ENCODE measurements at places on chromosomes 11 and 22.

- no peak for DNase-seq
Measured at GRCh38 chr11:107606141-107606540, 15.2 kb downstream of the ELMOD1 start.

DNA sequence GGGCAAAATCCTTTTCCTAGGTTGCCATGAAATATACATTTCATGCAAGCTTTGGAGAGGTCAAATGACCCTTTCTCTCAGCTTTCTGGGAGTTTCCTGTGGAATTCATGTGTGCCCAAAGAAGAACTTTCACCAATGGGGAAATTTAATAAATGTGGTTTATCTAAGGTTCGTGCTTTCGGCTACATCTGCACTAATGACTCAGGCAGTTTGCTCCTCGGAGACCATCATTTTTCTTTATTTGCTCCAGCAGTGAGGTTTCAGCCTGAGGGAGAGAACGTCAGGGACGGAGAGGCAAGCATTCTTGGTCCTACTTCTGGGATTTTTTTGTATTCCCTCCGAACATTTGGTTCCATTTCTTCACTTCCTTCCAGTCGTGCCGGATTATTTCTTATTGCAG, 85.2 kb downstream of the FLI1 start:
- no peak for DNase-seq

GRCh38 chr22:37511395-37512104, 7.7 kb downstream of the CARD10 start:
- no peak for DNase-seq

DNA sequence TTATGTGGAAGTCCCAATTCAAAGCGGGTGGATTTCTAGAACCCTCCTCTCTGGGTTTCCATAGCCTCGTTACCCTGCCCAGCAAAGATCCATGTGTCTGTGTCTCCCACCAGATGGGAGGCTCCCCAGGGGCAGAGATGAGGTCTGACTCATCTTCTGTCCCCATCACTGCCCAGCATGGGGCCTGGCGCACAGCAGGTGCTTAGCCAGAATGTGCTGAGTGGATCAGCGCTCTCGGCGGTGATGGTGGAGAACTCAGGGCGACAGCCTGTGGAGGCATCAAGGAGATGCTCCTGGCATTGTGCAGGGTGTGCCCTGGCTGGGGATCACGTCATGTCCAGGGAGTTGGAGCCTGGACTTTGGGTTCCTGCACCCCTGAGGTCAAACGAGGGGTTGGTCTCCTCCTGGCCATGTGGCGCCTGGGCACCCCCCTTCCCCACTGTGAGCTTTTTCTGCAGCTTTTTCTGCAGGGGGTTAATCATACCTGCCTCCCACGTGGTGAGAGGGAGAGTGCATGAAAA, 46.1 kb upstream of the RFPL3 start:
- no peak for DNase-seq

DNA sequence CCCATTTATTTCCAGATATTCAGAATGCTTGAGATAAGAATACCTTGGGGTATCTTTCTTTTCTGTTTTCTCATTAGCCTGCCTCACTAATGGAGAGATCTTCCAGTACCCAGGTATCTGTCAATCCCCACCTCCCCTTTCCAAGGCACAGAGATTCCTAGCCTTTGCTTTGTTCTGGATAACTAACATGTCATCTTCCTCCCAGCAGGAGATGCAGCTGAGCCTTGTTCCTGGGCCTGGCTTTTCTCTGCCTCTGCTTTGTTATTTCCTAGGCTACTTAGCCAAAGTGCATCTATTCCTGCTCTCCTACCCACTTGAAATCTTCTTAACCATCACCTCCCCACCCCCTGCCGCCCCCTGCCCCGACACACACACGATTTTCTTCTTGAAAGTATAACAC, 297.1 kb downstream of the NELL1 start:
- no peak for DNase-seq

DNA sequence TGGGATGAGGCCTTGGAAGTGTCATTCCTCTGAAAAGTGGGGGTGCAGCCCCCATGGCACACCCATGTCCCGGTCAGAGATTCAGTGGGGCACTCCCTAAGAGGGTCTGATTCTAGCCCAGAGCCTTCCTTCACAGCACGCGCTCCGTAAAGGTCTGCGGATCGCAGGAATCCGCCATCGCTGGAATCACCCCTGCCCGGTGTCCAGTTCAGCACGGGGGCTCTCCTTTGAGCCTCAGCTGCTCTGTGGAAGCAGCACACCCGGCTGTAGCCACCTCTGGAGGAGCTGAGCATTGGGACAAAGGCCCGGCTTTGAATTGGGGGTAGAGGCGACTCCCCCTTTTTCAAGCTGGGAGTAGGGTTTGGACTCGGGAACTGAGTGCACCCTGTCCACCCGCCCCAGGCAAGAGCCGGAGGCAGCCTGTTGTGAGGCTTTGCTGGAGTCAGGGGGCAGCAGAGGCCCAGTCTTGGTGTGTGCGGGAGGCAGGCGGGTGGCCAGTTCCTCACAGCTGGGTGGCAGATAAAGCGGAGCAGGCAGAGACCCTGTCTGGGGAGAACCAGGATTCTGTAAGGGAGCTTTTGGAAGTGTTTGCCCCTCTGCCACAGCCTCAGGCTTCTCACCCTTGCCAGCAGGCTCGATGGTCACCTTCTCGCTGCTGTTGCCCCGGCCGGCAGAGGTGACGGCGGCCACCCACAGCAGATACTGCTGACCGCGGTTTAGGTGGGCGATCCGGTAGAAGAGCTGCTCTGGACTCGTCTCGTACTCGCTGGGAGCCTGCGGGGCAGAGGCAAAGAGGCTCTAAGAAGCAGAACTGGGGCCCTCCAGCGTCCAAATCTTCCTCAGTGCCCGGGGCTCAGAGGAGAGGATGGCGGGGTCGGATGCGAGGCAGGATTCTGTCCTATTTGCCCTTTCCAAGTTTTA, 115.9 kb downstream of the CEP164 start:
- no peak for DNase-seq

DNA sequence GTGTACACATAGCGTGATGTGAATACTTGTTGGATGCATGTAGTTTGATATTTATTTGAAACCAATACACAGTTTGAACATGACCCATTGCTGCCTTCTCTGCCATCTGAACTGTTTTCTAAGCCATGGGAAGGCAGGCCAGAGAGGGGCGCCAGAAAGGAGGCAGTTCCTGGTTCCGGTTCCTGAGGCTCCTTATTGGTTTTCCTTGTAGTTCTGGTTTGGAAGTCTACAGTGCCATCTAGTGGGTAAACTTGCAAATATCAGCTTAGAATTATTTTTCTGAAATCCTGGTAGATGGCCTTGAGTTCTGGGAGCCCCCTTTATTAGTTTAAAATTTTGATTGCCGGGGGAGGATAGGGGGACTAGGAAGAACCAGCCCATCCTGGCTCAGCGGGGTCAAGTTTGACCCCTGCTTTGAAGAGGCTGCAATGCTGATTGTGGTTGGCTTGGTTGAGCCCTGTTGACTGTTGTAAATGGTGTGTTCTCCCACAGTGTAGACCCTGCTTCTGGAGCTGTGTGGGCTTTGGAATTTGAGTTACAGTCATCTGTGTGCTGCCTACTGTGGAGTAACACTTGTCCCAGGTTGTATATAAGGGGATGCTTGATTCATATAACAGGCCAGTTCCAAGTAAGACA, 48.4 kb downstream of the GRAMD1B start:
- peak; percentile 67 for DNase-seq

GRCh38 chr11:119651802-119652584, 77.0 kb downstream of the NECTIN1 start:
- DNase-seq, result no peak

- DNase-seq, result peak; percentile 2
Measured at GRCh38 chr11:73160005-73160760, 18.1 kb upstream of the FCHSD2 start.

GRCh38 chr11:76688146-76688545, 17.6 kb upstream of the LRRC32 start:
- DNase-seq, result no peak

Measured in OCI-LY7 (cell line).